Activated CD8-positive, alpha-beta memory T cell treated with anti-CD3 and anti-CD28 coated beads for 48 hours (primary cell): ENCODE measurements at places on chromosomes 12 and 14.

DNA sequence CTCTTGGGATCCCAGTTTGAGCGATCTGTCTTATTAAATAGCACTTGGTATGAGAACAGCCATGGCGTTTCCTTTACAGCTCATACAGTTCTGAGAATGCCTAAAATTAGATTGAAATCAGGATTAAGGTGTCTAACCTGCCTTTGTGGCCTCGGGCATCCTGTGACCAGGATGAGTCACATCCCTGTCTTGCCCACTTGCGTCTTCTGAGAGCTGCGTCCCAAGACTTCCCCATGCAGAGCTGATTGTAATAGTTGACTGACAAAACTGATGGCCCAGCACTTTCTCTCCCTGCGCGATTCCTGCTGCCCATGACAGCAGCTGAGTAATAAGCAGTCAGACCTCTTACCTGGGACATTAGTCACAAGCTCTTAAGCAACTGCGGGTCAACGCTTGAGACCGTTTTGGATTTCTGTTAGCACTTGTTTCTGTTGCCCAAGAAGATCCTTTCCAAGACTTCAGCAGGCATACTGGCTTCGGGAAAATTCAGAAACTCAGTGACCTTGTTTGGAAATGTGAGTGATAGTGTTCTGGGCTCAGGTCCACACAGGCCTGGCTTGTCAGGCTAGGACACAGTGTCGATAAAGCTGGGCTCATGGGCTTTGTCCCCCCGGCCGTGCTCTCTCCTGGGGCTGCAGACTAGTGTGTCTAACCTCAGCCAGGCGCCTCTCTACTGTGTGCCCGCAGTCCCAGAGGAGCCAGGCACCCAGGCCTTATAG lies 169.9 kb upstream of the HIF1A start:
- peak; percentile 34 for DNase-seq

DNA sequence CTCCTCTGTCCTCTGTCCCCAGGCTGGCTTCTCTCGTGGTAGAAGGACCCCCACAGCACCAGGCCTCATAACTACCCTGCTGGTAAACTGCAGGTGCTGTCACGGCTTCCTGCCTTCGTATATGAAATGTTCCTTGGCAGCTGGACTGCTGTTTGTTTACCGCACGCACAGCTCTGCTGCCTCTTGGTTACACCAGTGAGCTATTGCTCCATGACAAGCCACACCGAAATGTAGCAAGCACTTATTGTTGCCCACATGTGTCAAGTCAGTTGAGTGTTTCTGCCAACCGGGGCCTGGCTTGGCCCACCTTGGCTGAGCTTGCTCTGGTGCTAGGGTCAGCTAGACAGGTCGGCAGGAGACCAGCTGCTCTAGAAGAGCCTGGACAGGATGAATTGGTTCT lies 21.7 kb upstream of the TCL1B start:
- DNase-seq: no peak

GRCh38 chr12:29150462-29150861 lies 1.4 kb downstream of the FAR2 start:
- DNase-seq: no peak

- no peak for DNase-seq
Measured at GRCh38 chr12:51666696-51667095, 75.7 kb downstream of the SCN8A start.

DNA sequence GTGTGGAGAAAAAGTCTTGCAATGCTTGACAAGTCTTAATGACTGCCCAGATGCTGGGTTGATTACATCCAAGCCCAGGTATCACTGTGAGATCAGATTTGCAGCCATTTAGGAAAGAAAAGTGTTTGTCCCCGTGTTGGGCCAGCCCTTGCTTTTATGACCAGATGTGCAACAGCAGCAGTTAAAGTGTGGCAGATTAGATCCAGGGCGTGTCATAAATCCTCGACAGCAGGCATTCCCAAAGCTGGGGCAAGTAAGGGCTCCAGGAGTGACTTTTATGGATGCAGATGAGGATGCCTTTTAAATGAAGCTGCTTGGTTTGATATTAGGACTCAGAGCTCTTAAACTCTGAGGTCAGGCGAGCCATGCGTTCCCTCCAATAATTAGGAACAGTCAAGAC lies 1.7 kb downstream of the SMOC1 start:
- DNase-seq: no peak

GRCh38 chr12:120015313-120015712 lies 26.3 kb downstream of the BICDL1 start:
- no peak for DNase-seq

GRCh38 chr12:112973818-112974231 lies 4.5 kb upstream of the OAS2 start:
- DNase-seq: no peak

- no peak for DNase-seq
Measured at GRCh38 chr12:18430425-18431048, 169.2 kb downstream of the PIK3C2G start.

GRCh38 chr12:122943196-122943595 lies 23.1 kb downstream of the ABCB9 start:
- no peak for DNase-seq

DNA sequence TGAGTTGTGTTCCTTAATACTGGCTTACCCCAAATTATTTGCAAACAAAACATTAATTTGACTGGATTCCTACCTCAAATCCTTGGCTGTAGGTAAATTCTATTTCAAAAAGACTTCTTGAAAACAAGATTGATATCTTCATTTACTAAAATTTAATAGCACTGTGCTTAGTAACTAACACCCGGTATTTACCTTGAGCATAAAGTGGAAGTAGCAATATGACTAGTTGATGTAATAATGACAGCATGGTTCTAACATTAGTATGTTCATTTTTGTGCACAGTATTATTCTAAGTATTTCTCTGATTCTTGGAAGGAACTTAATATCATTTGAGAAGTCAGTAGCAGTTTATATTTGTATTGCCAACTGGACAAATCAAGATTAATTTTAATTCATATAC lies 96.8 kb downstream of the PPHLN1 start:
- DNase-seq: no peak

DNA sequence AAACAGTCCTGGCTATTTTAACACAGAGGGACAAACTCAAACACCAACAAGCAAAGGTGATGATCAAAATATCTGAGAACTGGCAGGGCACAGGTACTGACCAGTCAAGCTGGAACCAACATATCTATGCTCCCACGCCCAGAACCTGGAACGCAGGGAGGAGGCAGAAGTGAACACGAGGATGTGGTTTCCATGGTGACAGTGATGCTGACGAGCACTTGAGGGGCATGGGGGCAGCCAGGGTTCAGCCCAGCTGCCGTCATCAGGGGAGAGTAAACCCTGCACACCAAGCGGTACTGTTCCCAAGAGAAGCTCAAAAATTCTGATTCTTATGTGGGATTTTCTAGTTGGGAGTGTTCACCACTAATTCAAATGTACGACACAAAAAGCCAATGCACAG lies 113.6 kb upstream of the SFSWAP start:
- no peak for DNase-seq

- DNase-seq: no peak
Measured at GRCh38 chr14:99575043-99576023, 28.7 kb downstream of the CCDC85C start.

DNA sequence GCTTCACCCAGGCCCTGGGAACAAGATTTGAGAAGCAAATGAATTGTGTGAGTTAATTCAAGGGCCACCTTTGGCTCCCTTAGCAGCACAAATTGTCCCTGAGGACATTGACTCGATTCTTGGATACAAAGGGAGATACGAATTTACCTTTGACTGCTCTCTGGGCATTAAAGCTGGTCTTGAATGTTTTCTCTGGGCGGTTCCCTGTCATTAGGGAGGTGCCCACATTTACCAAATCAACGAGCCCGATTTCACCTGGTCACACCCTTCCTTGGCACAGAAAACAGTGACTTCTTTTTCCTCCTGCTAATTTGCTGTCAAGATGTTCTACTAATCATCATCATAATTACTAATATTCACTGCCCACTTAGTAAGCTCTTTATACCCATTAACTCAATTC lies 27.1 kb upstream of the CCDC63 start:
- DNase-seq: no peak

DNA sequence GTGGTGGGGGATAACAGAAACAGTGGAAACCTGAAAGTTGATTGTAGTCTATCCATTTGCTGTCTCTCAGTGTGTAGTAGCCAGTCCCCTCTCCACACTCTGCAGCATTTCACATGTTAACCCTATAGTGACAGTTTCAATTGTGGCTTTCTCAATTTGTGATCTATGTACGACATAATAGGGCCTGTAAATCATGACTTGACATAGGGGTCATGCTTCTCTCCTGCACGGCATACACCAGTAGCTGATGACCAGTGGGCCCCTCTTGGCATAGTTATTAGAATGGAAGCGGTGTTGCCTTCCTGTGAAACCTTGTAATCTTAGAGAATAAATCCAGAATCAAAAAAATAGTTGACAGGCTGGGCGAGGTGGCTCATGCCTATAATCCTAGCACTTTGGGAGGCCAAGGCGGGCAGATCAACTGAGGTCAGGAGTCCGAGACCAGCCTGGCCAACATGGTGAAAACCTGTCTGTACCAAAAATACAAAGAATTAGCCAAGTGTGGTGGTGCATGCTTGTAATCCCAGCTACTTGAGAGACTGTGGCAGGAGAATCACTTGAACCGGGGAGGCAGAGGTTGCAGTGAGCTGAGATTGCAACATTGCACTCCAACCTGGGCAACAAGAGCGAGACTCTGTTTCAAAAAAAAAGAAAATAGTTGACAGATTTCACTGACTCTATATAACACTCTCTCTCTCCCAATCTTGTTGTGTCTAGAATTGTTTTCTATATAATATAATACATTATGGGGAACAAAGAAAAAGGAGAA lies 44.6 kb upstream of the VSX2 start:
- DNase-seq: no peak

DNA sequence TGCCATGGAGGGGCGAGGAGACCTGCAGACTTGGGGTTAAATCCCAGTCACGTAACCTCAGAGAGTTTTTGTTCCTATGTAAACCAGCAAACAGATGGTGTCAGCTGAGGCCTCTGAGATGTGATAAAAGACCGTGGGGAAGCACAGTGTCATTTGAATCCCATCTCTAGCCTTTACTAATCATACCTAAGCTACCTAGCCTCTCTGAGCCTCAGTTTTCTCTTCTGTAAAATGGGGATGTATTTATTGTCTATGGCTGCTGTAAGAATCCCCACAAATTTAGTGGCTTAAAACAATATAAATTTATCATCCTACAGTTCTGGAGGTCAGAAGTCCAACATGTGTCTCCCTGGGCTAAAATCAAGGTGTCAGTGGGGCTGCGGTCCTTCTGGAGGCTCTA lies 33.9 kb downstream of the FOXN4 start:
- DNase-seq: no peak

DNA sequence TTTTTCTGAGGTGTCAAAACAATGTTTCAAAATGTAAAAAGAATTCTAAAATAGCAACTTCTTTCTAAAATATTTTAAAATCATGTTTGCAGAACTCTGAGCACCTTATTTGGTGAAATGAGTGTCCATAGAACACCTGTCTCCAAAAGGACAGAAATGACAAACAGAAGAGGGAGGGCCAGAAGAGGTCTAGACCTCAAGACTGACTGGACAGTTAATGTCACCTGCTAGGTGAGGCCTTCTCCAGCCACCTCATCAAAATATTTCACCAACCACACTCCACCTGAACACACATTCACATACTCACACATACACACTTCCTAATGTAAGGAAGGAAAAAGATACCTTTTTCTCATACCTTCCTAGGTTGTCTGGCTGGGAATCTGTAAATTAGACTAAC lies 147.8 kb upstream of the PLEKHA5 start:
- DNase-seq: no peak

GRCh38 chr14:104694475-104694950 lies 5.1 kb downstream of the INF2 start:
- DNase-seq: no peak

- DNase-seq: no peak
Measured at GRCh38 chr14:98234208-98234607, 1037.8 kb downstream of the BCL11B start.

DNA sequence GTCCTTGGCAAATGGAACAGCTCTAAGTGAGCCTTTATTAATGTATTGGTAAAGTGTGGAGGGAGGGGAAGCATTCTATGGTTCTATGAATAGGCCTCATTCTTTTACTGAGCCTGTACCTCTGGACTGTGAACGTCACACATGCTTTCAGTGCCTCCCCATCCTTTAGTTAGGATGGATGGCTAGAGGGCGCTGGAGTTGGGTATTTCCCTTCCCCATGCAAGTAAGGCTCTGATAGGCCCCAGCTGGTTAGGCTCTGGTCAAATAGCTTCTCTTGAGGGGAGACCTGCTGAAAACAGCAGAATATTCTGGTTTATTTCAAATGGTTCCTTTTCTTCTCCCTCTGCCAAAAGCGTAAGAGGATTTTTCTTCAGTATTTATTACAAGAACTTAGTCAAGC lies 860.9 kb upstream of the MDGA2 start:
- no peak for DNase-seq

DNA sequence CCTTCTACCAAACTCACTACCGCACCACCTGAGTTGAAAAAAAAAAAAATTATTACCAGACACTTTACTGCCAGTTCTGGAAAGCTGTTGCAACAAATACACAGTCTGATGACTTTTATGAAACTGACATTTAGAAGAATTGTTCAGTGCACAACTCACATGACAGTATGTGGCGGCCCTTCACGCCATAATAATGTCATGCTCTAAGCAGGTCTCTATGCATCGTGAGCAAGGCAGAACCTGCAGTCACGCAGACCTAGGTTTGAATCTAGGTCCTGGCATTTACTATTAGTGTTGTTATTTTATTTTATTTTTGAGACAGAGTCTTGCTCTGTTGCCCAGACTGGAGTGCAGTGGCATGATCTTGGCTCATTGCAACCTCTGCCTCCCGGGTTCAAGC lies 8.1 kb downstream of the MYL2 start:
- DNase-seq: no peak

GRCh38 chr14:58969951-58970751 lies 218.3 kb upstream of the DAAM1 start:
- no peak for DNase-seq

DNA sequence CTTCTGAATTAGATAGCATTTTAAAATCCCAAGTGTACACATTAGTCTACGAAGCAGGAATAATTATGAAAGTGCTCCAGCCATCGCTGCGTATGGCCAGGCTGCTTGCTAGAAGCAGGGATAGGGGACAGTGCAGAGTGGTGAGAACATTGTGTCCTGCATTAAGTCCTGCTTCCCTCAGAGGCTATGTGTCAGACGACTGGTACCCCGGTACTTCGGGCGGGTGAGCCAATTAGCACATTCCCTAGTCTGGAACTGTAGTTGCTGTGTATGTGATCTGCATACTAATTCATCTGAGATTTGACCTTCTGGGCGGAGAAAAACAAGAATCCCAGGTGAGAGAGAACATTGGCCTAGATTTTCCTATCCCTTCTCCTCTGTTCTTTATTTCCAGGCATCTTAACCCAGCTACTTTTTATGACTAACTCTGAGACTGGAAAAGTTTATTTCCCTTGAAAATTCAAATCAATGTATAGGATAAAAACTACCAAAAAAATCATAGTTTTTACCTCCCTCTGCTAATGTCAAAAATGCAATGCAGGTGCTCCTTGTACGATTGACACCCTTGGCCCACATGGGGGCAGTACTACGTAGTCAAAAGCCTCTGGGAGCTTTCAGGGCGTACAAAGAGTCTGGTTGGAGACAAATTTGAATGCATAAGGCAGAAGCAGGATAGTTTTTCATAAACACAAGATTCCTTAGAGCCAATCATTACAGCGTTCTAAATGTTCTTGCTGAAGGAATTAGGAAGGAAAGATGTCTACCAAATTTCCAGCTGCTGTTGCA lies 764.3 kb downstream of the NOVA1 start:
- DNase-seq: no peak

- DNase-seq: no peak
Measured at GRCh38 chr12:76547526-76547925, 12.0 kb downstream of the OSBPL8 start.

- DNase-seq: no peak
Measured at GRCh38 chr14:101480022-101480746, 81.1 kb upstream of the DIO3 start.
